ENCODE measurements at places on chromosomes 7 and 10. TPM values are rescaled to one million over a fixed set of nuclear protein-coding genes. Genes with fewer than 3 reads are reported as not detected.

The EVX1 gene
- not detected for total RNA-seq

The CACNB2 gene
- 0.33 TPM for total RNA-seq

The NEBL gene
- 0.22 TPM for total RNA-seq

The SFMBT2 gene
- 3.5 TPM for total RNA-seq

The SPDYE6 gene
- not detected for total RNA-seq

The CALHM2 gene
- 19.7 TPM for total RNA-seq

The CCDC136 gene
- total RNA-seq: 17.9 TPM

The CYP17A1 gene
- total RNA-seq: not detected

The ZNF503 gene
- 5.8 TPM for total RNA-seq

The CFAP43 gene
- 0.11 TPM for total RNA-seq

The POLR3A gene
- 21.1 TPM for total RNA-seq

The PYROXD2 gene
- total RNA-seq: 26.7 TPM

The ASB4 gene
- total RNA-seq: not detected

The SLC16A12 gene
- under 0.01 TPM for total RNA-seq

The SFTPA2 gene
- total RNA-seq: not detected

The IL2RA gene
- not detected for total RNA-seq

The KAT6B gene
- 28.4 TPM for total RNA-seq

The TMEM236 gene
- total RNA-seq: 0.11 TPM

The MMP21 gene
- under 0.01 TPM for total RNA-seq

The EEF1AKMT2 gene
- total RNA-seq: 29.6 TPM

The CALML5 gene
- total RNA-seq: not detected

The PTPRN2 gene
- 0.11 TPM for total RNA-seq

The TSPAN15 gene
- 1.2 TPM for total RNA-seq

The PRF1 gene
- not detected for total RNA-seq

The CYP3A7 gene
- 0.55 TPM for total RNA-seq

The HMX2 gene
- not detected for total RNA-seq

The IGFBP1 gene
- total RNA-seq: 0.11 TPM

Measured in uterine smooth muscle cell (primary cell).